ENCODE measurements at places on chromosomes 1 and 21.

DNA sequence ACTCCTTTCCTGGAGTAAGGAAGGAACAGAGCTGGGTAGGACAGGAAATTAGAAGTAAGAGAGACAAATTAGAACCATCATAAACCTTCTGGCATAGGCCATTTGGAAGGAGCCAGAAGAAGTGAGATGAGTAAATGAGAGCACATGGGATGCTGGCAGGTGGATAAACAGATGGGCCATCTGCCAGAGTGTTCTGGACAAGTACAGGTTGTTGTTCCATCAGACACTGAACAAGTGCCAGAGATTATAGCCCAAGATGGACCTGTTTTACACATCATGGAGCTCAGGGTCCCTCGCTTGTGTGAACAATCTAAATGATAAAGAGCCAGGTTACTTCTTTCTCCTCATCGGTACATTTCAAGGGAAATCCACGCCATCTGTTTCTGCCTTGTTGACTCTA is 200.3 kb downstream of the HHIPL2 start:
- DNase-seq: no peak

DNA sequence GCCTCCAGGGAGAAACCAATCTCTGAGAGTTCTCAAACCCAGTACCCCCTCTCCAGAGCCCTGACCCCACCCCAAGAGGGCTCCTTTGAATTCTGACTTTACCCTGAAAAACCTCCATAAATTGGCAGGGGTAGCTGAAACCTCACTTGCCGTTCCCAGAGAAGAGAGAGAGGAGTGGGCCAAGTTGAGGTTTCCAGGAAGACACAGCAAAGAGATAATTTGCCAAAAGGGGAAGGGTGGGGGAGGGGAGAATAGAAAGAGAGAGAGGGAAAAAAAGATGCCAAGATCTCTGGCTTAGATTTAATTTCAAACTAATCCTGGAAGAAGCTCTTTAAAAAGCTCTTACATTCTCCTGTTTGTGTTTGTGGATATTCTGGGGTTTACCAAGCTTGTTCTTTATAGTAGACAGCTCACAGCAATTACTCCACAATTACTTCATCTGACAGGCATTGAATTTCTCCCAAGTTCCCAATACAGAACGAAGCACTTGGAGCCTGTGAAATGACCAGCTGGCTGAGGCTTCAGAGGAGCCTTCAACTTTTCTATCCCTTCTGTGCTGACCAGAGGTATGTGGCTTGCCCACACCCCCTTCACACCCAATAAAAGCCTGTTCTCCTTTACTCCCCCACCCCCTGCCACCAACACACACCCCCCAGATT is 1.1 kb upstream of the GRHL3 start:
- DNase-seq: no peak

DNA sequence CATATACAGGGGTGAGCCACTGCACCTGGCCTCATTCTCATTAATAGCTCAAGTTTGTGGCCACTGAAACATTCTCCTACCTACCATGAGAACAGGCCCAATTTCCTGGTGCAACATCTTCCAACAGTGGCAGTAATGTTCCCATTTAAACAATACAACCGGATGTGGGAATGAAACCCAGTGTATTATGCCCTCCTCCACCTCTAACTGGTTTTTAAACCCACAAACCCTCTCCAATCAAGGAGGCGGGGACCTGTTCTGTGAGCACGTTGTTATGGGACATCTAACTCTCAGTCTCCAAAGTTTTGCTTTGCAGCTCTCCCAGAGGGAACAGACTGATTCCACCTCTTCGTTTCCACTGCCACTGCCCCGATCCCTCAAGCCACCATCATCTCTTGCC is 2.6 kb downstream of the CTNNBIP1 start:
- DNase-seq: no peak

DNA sequence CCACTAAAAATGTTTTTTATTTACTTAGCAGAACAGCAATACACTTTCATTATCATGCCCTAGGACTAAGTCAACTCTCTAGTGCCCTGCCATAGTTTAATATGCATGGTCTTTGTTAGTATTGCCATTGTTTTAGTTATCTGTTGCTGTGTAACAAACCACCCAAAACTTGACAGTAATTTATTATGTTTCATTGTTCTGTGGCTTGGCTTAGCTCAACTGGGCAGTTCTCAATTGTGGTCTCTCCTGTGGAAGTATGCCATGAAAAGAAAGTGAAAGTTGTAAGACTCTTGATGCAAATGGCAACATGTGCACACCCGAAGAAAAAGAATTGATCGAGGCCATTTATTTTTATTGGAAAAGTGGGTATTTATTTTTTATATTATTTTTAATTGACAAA is 206.3 kb upstream of the KCTD3 start:
- DNase-seq: no peak

DNA sequence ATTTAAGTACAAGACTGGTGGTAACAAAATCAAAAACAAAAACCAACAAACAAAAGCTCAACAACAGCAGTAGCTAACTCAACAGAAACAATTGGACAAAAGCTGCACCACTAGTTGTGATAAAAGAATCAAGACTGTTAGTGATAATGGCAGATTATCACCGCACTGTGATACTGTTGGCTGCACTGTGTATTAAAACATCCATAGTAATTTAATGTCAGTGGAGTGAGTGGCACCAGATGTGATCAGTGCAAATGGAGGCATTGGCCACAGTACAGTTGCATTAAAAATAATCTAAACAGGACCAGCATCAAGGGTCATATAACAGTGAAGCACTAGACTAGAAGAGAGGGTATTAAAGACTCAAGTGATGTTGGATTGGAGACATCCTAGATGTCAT is 1341.3 kb downstream of the MRPL39 start:
- DNase-seq: no peak

- no peak for DNase-seq
Measured at GRCh38 chr1:199167460-199167859, 528.6 kb downstream of the PTPRC start.

GRCh38 chr1:8892026-8892425 is 13.5 kb upstream of the ENO1 start:
- no peak for DNase-seq

All from right forelimb (tissue), 1 donor.